Natural killer cell treated with Interleukin-12 subunit alpha and Interleukin-12 subunit beta and Interleukin-15 and Interleukin-18, amount 100 ng/mL, for 72 hours (primary cell): ENCODE measurements at places on chromosomes 12 and 14. TPM values are rescaled to one million over a fixed set of nuclear protein-coding genes. Genes with fewer than 3 reads are reported as not detected.

GRCh38 chr12:57323416-57323815 lies 72.4 kb upstream of the STAC3 start:
- H3K4me1 ChIP-seq: no peaks in the 10 kb centered on the region
- DNase-seq: no peak
- no peak overlapping the region for H3K27ac ChIP-seq

GRCh38 chr12:97940105-97940504 lies 477.5 kb downstream of the RMST start:
- H3K4me3 ChIP-seq: no peak overlapping the region
- H3K27ac ChIP-seq: no peak overlapping the region
- no peaks in the 10 kb centered on the region for H3K4me1 ChIP-seq
- H3K27me3 ChIP-seq: no peaks in the 10 kb centered on the region

DNA sequence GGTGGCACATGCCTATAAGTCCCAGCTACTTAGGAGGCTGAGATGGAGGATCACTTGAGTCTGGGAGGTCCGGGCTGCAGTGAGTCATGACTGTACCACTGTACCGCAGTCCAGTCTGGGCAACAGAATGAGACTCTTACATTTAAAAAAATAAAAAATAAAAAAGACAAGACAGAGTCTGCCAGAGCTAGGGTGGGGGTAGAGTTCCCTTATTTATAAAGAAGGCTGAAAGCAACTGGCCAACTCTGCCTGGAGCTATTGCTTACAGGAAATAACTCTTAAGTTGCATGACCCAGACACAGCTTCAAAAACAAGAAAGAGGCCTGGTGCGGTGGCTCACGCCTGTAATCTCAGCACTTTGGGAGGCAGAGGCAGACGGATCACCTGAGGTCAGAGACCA lies 31.5 kb downstream of the NUMB start:
- peaks cover 27% of the 10 kb centered on the region for H3K4me1 ChIP-seq
- H3K27me3 ChIP-seq: no peaks in the 10 kb centered on the region
- DNase-seq: no peak
- H3K27ac ChIP-seq: no peak overlapping the region
- H3K36me3 ChIP-seq: no peaks in the 10 kb centered on the region
- H3K4me3 ChIP-seq: no peak overlapping the region

GRCh38 chr12:100141666-100141997 lies 1.0 kb downstream of the BLTP3B start:
- H3K4me1 ChIP-seq: peaks cover 37% of the 10 kb centered on the region
- peak overlapping the region; percentile 93 for H3K27ac ChIP-seq
- peak overlapping the region; percentile 87 for H3K4me3 ChIP-seq
- no peaks in the 10 kb centered on the region for H3K27me3 ChIP-seq
- no peak for DNase-seq
- H3K36me3 ChIP-seq: peaks cover 6% of the 10 kb centered on the region

GRCh38 chr14:35352274-35353233 lies 52.0 kb downstream of the NFKBIA start:
- H3K4me3 ChIP-seq: no peak overlapping the region
- no peak overlapping the region for H3K27ac ChIP-seq
- H3K4me1 ChIP-seq: peaks cover 23% of the 10 kb centered on the region
- H3K36me3 ChIP-seq: no peaks in the 10 kb centered on the region

PLA2G1B gene
- not detected for total RNA-seq
